Right forelimb (tissue), 1 donor: ENCODE measurements at places on chromosomes 11 and 22.

- no peak for DNase-seq
These were observed 86.1 kb upstream of the HORMAD2 start for GRCh38 chr22:29994027-29994715.

- no peak for DNase-seq
These were observed 43.3 kb downstream of the DNAJC24 start for GRCh38 chr11:31412946-31413345.

DNA sequence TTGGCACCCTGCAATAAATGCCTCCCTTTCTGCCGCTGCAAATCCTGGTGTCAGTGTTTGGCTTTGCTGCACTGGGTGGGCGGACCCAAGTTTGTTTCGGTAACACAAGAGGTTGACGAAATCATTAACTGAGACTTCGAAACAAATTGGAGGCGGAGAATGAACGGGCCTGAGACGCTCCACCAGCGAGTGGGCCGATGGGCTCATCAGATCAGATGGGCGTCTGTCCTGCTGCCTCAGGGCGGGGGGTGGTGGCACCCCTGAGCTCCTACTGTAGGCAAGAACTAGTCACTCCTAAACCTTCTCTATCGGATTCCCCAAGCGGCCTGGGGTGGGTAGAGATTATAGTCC is 918 bp upstream of the CAPN5 start:
- no peak for DNase-seq

GRCh38 chr22:42317691-42318547 is 47.5 kb upstream of the TCF20 start:
- DNase-seq: no peak
